ENCODE measurements at places on chromosomes 7 and 10.

GRCh38 chr10:70758757-70759514 lies 26.2 kb downstream of the TBATA start:
- no peak for DNase-seq

- no peak for DNase-seq
Measured at GRCh38 chr7:34622182-34622581, 35.8 kb upstream of the NPSR1 start.

DNA sequence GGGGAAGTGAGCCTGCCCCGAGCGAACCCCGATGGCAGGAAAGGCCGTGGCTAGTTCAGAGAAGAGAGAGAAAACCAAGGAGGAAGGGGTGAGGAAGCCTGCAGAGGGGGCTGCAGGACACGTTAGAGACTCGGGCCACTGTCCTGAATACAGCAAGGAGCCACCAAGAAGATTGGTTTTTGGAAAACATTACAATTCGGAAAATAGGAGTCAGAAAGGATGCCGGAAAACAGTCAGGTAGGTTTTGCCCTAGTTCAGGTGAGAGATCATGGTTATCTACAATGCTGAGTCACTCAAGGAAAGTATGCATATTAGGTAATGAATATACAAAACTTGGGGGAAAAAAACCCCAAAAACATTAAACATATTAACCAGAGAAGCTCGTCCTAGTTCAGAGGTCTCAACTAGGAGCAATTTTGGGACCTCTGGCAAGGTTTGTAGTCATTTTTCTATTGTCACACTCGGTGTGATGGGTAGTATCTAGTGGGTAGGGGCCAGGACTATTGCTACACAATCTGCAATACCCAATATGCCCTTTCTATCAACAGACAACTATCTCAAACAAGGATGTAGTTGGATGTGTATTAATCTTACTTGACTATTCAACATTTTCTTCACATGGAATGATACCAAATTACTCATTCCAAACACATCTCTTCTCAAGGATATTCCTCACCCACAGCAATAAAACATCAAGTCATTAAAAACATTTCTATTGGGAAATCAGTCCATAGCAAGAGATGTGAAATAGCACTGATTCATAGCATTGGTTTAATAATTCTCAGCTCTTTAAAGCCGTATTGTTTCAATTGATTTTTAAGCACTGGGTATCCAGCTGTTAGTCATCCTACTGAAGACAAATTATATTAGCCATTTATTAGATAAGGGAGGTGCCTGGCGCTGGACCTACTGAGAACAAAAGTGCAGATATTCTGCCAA lies 74.4 kb upstream of the RSU1 start:
- no peak for DNase-seq

- DNase-seq: no peak
Measured at GRCh38 chr7:115068220-115068619, 146.3 kb downstream of the MDFIC start.

GRCh38 chr10:79433324-79434222 lies 11.9 kb downstream of the ZCCHC24 start:
- no peak for DNase-seq

GRCh38 chr10:48306870-48307710 lies 613 bp downstream of the MAPK8 start:
- peak; percentile 83 for DNase-seq

DNA sequence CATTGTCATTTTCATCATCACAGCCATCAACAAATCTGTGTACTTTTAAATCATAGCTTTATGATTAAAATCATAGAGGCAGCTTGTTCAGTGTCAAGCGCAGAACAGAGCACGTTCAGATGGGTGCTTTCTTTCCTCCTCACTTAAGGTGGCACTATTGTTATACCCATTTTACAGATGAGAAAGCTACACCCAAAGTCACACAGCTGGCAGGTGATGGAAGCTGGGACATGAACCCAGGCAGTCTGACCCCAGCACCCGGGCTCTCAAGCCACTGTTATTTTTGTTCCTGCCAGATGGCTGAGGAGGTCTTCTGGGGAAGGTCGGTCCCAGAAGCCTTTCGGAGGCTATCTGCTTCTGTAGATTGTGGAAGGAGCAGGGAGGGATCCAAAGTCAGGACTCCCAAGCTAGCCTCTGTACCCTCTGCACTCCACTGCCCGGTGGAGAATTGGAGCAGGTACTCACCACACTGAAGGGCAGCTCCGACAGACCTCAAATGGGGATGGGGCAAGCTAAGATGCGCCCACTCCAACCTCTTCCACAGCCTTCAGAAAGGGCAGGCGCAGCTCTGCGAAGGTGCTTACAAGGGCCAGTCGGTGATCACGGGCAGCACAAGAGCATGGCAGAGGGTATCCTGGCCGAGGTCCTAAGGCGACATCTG lies 610 bp downstream of the AVPI1 start:
- no peak for DNase-seq

Data from type B pancreatic cell (in vitro differentiated cells).